CD4-positive, alpha-beta T cell treated with Interferon alpha-2 for 1 hour (primary cell): ENCODE measurements at places on chromosomes 13 and 19.

DNA sequence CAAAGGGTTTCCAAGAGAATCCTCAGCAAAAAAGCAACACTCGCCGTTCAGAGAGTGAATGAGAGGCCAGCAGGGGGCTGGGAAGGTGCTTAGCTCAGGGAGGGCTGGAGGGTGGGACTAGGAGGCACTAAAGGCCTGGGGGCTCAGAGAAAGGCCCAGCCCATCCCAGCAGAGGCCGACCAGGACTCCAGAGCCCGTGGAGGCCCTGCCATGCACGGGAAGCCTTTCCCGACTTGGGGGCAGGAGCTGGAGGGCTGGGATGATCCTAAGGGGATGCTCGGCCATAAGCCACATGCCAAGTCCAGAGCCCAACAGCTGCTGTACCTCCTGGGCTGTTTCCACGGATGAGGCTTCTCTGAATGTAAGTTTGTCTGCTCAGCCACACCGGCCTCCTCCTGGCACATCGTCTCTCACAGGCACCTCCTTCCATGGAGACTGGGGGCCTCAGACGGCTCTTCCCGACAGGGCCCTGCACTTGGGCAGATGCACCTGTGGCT lies 19.5 kb downstream of the RASA3 start:
- no peak for DNase-seq

DNA sequence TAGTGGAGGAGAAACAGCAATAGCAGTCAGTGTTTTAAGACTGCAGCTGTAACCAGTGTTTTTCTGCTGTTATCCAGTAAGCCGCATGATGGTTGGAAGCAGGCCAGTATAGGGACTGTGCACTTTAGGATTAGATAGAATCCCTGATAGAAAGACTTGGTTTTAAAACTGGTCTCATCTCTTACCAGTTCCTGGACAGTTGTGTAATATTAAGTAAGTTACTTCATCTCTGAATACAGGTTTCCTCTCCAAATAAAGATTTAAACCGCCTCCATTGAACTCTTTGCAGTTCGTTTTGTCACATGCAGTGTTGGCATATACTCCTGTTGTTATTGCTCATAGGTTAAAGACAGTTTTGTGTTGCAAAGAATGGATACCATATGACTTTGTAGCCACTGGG lies 25.6 kb downstream of the URI1 start:
- DNase-seq: no peak

DNA sequence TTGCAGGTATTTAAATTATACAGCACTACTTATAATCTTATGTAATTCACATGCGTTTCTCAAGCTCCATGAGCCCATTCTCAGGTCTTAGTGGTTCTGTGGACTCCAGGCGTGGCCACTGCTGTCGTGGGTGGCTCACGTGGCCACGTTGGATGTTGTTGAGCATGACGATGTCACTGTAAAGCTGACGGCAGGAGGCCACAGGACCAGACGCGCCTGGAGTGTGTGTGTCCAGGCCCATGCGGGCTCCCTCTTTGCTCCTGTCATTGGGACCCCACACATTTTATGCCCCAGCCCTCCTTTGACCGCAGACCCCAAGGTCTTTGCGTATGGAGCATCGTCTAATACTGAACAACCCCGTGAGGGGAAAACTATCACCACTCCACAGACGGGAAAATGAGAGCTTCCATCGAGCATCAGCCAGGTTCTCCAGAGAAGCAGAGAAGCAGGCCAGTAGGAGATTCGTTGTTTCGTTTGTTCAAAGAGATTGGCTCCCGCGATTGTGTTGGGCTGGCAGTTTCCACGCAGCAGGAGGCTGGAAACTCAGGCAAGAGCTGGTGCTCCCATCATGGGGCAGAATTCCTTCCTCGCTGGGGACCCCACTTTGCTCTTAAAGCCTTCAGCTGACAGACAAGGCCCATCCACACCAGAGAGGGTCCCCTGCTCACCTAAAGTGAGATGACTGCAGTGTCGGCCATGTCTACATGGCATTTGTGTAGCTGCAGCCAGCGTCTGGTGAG lies 129.3 kb upstream of the SPACA7 start:
- DNase-seq: no peak

DNA sequence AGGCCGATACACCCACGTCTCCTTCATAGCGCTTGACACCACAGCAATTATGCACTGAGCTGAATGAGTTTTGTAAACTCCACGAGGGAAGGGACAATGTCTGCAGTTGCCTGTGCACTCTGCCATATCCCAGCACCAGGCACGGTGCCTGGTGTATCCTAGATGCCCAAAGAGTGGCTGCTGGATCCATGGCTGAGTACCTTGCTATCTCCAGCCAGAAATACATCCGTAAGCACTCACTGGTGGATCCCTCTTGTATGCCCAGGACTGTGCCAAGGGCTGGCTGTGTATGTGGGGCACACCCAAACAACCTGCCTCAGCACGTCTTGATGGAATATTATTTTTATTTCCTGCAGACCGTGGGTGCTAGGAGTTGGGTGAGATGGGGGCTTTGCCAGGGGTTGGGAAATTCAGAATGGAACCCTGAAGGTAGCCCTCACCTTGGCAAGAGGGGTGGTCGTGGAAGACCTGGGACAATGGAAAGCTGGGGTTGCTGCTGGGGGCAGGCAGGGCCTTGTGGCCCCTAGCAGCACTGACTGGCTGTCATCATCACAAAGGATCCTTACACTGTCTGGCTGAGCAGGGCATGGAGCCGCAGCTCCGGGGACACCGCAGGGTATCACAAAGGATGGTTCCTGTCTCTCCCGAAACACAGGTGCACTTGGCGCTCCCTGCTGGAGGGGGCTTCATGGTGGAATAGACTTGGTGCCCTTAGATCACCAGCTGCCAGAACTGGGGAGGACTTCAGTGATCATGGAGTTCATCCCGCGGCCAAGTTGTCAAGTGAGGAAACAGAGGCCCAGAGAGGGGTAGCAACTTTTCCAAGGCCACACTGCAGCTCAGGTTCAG lies 131.3 kb downstream of the URI1 start:
- DNase-seq: no peak

- DNase-seq: no peak
Measured at GRCh38 chr13:56015919-56016318, 1124.8 kb upstream of the PRR20A start.

DNA sequence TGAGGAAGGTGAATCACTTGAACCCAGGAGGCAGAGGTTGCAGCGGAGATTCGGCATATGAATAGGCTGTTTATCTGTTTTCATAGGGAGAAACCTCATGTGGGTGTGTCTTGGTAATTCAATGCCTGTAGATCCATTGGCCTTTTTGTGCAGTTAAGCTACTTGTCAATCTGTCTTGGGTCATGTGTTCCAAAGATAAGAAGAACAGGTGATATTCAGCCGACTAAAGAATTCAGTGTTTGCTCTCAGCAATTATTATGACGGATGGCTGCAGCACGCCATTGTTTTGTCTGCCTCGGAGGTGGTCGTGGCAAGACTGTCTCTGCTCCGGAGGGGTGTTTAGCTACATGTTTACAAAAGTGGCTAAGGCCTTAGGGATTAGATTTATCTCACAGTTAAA lies 573.0 kb upstream of the PCDH9 start:
- DNase-seq: no peak

DNA sequence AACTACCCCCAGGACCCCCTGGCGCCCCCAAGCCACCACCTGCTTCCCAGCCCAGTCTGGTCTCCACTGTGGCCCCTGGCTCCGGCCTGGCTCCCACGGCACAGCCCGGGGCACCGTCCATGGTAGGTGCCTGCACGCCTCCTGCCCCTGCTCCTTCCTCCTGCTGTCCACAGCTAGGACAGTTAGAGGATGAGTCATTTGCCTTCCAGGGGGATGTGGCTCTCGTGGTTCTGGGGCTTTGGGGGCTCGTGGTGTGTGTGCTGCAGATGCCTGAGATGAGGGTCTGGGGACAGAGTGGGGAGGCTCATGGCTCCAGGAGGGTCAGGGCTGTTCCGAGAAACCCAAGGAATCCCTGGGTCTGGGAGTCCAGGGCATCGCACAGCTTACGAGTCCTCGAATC lies 12.7 kb downstream of the MED25 start:
- no peak for DNase-seq

GRCh38 chr19:28417361-28417760 lies 795.6 kb downstream of the UQCRFS1 start:
- no peak for DNase-seq

DNA sequence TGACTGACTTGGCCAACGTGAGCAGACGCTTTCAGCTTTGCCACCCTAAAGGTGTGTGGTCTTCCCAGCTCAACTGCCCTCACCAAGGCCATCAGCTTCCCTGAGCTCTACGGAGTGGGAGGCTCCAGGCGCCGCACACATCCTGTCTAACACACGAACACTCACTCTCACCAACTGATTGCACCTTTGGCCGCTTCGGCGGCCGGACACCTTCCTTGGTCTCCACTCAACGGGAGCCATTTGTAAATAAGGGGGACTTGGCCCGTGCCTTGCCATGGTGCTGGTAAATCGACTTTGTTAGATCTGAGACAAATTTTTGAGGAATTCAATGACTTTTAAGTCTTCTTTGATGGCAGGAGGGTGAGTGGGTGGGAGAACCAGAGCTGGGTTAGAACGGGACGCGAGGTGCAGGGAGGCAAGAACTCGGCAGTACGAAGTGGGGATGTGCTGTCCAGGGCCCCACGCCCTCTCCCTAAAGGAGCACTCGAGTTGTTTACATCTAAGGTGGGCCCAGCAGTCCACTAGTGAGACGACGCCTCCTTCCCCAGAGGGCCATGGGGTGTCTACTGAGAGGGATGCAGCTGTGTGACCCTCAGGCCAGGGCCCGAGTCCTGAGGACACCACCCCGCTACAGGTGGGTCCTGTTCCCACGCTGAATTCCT lies 4.4 kb downstream of the C13orf46 start:
- DNase-seq: no peak

DNA sequence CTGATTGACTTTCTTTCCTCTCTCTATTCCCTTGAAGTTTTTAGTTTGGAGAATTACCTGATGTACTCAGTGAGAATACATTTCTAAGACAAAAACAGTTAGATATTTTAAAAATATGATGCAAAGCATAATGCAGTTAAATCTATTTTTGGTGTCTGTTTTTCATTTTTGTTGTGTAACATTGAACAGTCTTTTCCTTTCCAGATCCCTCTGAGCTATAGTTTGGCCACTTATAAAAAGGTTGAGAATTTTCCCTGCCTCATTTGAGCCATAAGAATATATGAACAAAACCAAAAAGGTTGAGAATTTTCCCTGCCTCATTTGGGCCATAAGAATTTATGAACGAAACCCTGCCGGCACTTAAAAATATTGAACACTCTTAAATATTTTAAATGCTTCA lies 57.0 kb upstream of the IPO5 start:
- DNase-seq: no peak

GRCh38 chr19:28425046-28425931 lies 787.7 kb downstream of the UQCRFS1 start:
- DNase-seq: no peak

DNA sequence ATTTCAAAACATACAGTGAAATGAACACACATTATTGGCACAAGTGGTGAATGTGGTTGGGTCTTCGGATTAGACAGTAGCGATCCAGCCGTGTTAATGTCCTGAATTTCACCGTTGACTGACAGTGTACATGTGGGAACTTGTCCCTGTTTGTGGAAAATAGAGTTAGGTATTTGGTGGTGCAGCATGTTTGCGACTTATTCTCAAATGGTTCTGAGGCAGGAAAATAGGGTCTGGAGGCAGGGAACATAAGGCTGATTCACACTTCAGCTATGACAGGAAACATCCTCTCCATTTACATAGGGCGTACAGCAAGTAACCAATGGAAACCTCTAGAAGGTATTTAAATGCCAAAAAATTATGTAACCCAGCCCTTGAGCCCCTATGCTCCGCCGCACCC lies 4.2 kb downstream of the LGALS7B start:
- DNase-seq: no peak

- peak; percentile 85 for DNase-seq
Measured at GRCh38 chr19:940591-941291, 14.9 kb downstream of the ARID3A start.

- no peak for DNase-seq
Measured at GRCh38 chr13:98133946-98134345, 8.9 kb upstream of the FARP1 start.

DNA sequence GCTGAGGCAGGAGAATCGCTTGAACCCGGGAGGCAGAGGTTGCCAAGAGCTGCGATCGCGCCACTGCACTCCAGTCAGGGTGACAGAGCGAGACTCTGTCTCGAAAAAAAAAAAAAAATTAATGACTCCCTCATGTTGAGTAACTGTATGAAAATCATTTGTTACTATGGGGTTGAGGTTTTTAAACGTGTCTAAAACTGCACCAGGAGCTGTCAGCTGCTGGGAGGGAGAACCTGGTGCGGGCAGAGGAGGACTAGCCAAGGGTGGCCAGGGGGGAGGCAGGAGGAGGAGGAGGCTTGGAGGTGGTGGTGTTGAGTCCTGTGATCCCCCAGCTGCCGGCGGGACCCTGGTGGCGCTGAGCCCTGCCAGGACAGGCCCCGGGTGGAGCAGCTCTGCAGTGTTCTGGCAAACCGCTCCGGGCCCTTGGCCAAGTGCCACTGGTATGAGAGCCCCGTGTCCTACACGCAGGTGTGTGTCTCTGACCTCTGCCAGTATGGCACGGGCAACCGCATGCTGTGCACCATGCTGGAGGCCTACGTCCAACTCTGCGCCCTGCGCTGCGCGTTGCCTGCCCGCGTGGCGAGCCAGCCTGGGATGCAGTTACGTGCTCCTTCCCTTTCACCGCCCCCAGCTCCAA lies 17.1 kb upstream of the FXYD3 start:
- DNase-seq: no peak

DNA sequence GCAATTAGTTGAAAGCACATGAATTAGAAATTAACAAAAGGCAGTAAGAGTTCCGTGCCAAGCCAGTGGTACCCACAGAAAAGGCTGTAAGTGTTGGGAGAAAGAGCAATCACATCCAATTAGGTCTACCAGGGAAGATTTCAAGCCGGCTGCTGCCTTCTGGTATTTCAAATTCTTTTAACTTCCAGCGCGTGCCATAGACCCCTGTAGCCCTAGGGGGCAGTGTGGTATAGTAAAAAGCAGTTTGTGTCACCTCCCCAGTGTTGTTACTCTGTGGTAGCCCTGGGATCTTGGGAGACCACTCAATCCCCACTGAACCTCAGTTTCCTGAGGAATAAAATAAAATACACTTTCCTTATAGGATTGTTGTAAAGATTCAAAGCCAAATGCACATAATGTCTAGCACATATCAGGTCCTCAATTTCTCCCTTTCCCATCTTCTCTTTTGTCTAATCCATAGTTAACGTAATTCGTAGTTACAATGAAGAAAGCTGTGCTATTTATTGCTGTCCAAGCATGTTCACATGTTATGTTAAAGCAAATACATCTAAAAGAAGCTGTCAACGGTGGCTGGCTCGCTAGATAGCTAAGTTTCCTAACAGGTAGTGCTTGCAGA lies 230.2 kb downstream of the TDRD3 start:
- DNase-seq: no peak

- no peak for DNase-seq
Measured at GRCh38 chr19:49771674-49772139, 4.9 kb downstream of the AP2A1 start.

DNA sequence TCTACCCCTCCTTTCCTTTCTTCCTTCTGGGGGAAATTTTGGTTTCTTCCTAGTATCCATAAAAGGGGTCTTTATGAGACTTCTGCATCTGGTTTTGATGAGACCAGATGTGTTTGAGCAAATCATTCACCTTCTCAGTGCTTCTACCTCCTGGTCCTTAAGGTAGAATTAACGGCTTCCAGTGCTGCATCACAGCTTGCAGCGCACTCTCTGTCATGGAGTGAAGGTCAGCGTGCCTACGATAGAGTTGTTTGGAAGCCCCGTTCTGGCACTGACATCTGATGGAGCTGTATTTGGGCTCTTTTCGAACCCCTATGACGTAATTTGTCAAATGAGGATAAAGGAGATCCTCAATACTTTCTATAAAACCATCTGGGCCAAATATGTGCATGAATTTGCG lies 164.2 kb downstream of the MTUS2 start:
- DNase-seq: no peak
